ENCODE measurements at places on chromosomes 4 and X.

GRCh38 chrX:20374900-20375438, 108.3 kb upstream of the RPS6KA3 start:
- no peak for ATAC-seq

DNA sequence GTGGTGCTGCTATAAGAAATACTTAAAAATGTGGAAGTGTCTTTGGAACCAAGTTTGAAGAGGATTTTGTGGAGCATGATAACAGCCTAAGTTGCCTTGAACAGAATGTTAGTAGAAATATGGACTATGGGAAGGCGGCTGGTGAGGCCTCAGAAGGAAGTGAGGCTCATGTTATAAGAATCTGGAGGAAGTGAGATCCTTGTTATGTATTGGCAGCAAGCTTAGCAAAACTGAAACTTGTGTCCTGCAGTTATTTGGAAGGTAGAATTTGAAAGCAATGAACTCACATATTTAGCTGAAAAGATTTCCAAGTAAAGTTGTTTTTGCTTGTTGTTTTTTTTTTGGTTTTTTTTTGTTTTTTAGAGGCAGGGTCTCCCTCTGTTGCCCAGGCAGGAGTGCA, 13.6 kb upstream of the MED14 start:
- ATAC-seq = no peak

DNA sequence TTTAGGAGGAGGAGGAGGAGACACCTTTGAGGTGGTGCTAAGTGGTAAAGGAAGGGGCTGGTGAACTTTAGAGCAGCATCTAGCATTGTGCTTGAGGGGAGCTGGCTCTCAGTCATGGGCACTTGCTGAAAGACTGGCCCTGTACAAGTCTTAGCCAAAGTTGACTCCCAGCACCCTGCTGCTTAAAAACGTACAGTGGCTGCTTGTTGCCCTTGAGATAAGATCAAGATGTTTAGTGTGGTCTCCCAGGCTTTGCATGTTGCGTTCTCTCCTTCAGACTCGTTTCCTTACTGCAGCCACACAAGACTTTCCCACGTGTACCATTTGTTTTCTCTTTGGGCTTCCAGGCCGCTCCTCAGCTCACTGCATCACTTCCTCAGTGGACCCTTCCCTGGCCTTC, 1.8 kb downstream of the MED28 start:
- no peak for ATAC-seq

- no peak for ATAC-seq
Measured at GRCh38 chrX:108417257-108417656, 21.0 kb downstream of the COL4A6 start.

DNA sequence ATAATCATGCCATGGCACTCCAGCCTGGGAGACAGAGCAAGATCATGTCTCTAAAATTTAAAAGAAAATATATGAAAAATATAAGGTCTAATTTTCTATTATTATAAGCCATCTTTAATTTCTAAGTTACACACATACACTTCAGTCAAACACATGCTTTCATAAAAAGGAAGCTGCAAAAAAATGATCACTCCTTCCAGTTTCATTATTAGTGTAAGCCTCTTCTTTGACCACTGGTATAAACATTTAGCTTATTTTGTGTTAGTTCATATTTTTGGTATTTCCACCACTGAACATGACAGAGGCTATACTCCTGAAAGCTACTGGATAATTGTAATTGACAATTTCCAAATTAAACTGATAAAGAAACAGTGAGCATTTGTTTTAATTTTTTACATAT, 163.3 kb upstream of the USP38 start:
- no peak for ATAC-seq

DNA sequence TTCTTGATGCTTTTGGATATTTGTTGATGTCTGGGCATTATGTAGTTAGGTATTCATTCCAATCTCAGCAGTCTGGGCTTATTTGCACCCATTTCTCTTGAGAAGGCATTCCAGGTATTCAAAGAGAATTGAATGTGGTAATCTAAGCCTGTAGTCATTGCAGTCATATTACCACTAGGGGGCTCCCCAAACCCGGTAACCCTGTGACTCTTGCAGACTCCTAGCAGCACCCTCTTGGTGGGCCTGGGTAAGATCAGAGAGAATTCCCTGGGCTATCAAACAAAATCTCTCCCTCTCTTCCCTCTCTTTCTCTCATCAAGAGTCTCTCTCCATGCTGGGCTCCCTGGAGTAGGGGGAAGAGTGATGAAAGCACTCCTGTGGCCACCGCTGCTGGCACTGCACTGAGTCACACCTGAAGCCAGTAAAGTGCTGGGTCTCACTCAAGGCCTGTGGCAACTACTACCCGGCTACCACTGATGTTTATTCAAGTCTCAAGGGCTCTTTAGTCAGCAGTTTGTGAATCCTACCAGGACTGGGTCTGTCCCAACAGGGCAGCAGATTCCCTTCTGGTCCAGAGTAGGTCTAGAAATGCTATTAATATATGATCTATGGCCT, 187.7 kb upstream of the NUDT10 start:
- ATAC-seq = no peak

DNA sequence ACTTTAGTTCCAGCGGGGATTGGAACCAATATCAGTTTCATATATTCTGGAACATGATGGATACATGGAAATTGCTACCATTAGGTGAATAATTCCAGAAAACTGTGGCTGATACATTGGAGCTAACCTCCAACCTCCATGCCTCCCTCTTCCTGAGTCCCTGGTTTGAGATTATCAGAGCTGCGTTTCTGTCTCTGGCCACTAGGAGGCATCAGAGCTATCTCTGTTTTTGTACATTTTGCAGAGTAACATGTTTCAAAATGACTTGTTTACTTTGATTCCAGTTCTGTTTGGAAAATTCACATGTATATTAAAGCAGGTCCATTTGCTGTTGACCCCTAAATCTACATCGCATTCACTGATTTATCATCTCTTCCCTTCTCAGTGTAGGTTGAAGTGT, 2.4 kb upstream of the RAB40AL start:
- ATAC-seq = no peak

Measured in esophagus mucosa (tissue), 1 donor.